Activated T-helper 1 cell treated with anti-CD3 and anti-CD28 coated beads, Interleukin-12 subunit alpha, Interleukin-12 subunit beta, Interleukin-2, Interleukin-4 antibody, amounts not matched to agents 30 ng/mL and 10 ng/mL and 1 ng/mL, durations not matched to agents 14 hours and 24 hours and 36 hours (primary cell): ENCODE measurements at places on chromosomes 7 and 10.

DNA sequence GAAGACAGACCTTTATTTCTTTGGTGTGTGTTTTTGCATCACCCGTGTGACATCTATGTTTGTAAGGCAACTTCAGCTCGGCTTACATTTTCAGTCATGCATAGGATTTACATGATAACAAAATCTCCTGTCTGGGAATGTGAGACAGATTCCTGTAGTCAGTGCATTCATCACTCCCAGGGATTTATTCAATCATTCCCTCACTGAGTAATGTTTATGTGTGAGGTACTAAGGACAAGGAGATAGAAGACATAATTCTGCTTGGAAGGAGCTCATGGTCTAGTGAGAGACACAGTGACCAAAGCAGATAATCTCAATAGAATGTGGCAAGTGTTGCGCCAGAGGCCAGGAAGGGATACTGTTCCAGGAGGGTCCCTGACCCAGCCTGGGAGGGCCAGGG lies 35.2 kb upstream of the BMPER start:
- H3K4me3 ChIP-seq, result no peak overlapping the region
- no peaks in the 10 kb centered on the region for H3K4me1 ChIP-seq
- H3K36me3 ChIP-seq, result no peaks in the 10 kb centered on the region
- no peak overlapping the region for H3K27ac ChIP-seq
- DNase-seq, result no peak

- peaks cover 8% of the 10 kb centered on the region for H3K4me1 ChIP-seq
- H3K27me3 ChIP-seq, result peaks cover 3% of the 10 kb centered on the region
- H3K36me3 ChIP-seq, result no peaks in the 10 kb centered on the region
- no peak for DNase-seq
Observed at GRCh38 chr7:128422037-128422436, 12.3 kb upstream of the IMPDH1 start.

DNA sequence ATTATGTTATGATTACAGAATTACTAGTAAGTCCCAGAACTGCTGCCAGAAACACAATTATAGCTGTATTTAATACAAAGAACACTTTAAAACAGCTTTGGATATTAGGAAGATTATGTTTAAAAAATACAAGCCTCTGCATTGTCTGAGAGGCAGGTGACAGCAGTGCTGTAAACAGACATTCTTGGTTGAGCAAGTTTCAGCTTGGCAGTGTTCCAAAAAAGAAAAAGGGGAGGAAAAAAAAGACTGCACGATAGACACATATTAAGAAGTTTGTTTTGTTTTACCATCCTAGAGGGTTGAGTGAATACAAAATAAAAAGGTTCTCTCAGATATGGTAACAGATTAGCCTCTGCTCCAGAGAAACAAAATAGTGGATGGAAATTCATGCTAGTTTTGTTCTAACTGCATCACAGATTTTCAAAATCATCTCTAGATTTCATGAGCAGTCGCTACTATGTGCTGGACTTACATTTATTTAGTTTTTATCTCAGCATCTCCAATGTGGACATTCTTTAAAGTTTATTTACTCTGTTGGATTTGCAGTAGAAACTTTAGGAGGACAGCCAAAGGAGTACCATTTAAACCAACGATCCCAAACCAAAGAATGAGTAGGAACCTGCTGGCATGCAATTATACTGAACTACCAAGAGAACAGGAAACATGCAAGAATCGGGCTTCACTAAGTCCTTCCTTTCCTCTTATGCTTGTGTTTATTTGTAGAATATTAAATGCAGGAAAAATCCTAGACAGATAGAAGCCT lies 9.0 kb downstream of the FAM204A start:
- no peak for DNase-seq
- H3K4me3 ChIP-seq, result no peak overlapping the region
- no peak overlapping the region for H3K27ac ChIP-seq
- H3K27me3 ChIP-seq, result no peaks in the 10 kb centered on the region

DNA sequence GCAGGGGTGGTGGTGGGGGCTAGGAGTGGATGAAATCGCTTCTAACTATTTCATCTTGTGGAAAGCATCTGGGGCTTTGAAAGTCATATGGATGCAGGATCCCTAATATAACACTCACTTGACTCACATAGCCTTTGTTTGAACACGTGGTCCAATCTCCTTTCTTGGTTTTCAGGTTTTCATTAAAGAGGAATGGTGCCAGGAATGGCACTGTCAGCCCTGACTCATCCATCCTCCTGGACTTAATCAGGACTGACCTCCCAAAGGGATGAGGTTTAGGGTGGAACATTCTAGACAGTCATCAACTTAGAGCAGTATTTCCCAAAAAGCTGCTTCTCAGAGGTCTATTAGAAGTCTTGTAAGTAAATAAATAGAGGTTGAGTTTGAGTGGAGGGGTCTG lies 162.0 kb upstream of the PLXNA4 start:
- H3K27ac ChIP-seq, result no peak overlapping the region
- no peaks in the 10 kb centered on the region for H3K36me3 ChIP-seq
- H3K4me1 ChIP-seq, result no peaks in the 10 kb centered on the region
- peaks cover 11% of the 10 kb centered on the region for H3K27me3 ChIP-seq
- H3K4me3 ChIP-seq, result no peak overlapping the region

DNA sequence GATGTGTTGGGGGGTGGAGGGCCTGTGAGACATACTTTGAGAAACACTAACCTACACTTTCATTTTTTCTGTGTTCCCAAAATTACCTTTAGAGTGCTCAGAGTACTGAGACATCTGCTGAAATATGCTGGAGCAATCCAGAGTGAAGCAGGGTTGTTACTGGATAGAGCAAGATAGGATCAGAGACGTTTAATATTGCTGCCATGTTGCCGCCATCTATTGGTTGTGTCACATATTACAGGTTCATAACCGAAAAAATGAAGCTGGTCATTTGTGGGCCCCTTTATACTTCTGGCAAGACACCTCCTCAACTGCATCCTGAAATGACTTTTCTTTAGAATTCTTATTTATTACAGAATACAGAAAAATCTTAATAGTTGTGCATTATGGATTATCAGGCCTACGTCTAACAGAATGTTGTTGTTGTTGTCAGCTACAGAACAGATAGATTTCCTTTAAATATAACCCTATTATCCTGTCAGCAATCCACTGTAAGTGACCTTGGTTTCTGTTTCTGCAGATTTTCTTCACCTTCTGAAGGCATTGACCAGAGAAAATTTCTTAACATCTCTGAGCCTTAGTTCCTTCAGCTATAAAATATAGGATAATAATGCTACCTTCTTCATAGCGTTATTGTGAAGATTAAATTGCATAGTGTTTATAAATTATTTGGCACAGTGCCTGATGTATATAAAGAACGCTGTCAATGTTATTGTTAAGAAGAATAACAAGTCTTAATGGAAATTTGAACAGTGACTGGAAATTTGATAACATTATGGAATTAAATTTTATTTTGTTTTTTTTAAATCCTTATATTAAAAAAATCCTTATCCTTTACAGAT lies 16.2 kb upstream of the DLD start:
- H3K4me1 ChIP-seq, result peaks cover 18% of the 10 kb centered on the region
- peaks cover 7% of the 10 kb centered on the region for H3K27me3 ChIP-seq
- no peaks in the 10 kb centered on the region for H3K36me3 ChIP-seq
- peak; percentile 13 for DNase-seq
- no peak overlapping the region for H3K4me3 ChIP-seq

GRCh38 chr10:125097409-125098070 lies 62.8 kb downstream of the CTBP2 start:
- no peaks in the 10 kb centered on the region for H3K27me3 ChIP-seq
- no peaks in the 10 kb centered on the region for H3K36me3 ChIP-seq
- H3K4me3 ChIP-seq, result no peak overlapping the region
- no peak overlapping the region for H3K27ac ChIP-seq

- no peak overlapping the region for H3K27ac ChIP-seq
- H3K4me1 ChIP-seq, result no peaks in the 10 kb centered on the region
- H3K36me3 ChIP-seq, result no peaks in the 10 kb centered on the region
- DNase-seq, result no peak
- no peak overlapping the region for H3K4me3 ChIP-seq
- H3K27me3 ChIP-seq, result no peaks in the 10 kb centered on the region
Observed at GRCh38 chr10:108169846-108170245, 1005.3 kb upstream of the SORCS1 start.

- H3K27me3 ChIP-seq, result peaks cover 27% of the 10 kb centered on the region
- DNase-seq, result no peak
- H3K4me3 ChIP-seq, result no peak overlapping the region
Observed at GRCh38 chr10:7119325-7120015, 291.4 kb downstream of the SFMBT2 start.

DNA sequence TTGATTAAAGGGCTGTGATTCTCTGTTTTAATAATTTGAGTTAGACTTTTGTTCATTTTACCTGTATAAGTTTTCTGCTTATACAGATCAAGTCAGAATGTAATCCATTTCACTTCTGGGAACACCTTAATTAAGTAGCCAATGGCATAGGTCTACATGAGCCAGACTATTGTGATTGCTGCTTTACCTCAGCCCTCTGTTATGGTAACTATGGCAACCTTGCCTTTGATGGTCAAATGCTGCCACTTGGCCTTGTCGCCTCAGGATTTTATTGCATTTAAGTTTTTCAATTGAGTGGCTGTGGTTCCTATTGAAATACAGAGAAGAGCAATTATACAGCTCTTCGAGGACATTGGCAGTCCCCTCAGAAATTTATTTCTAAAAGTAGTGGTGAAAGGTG lies 64.3 kb upstream of the TMEM106B start:
- no peak overlapping the region for H3K27ac ChIP-seq
- no peak for DNase-seq
- H3K36me3 ChIP-seq, result no peaks in the 10 kb centered on the region
- no peak overlapping the region for H3K4me3 ChIP-seq
- H3K4me1 ChIP-seq, result no peaks in the 10 kb centered on the region

- no peak for DNase-seq
- no peak overlapping the region for H3K4me3 ChIP-seq
- H3K4me1 ChIP-seq, result peaks cover 6% of the 10 kb centered on the region
Observed at GRCh38 chr7:142359694-142360279, 101.9 kb upstream of the PRSS58 start.

- no peak overlapping the region for H3K4me3 ChIP-seq
- no peaks in the 10 kb centered on the region for H3K36me3 ChIP-seq
- peaks cover 10% of the 10 kb centered on the region for H3K27me3 ChIP-seq
- no peak overlapping the region for H3K27ac ChIP-seq
Observed at GRCh38 chr7:108592646-108593201, 23.1 kb downstream of the DNAJB9 start.

- H3K4me3 ChIP-seq, result no peak overlapping the region
- no peaks in the 10 kb centered on the region for H3K36me3 ChIP-seq
- H3K27ac ChIP-seq, result no peak overlapping the region
- no peak for DNase-seq
Observed at GRCh38 chr7:26928703-26929347, 64.4 kb upstream of the SKAP2 start.

DNA sequence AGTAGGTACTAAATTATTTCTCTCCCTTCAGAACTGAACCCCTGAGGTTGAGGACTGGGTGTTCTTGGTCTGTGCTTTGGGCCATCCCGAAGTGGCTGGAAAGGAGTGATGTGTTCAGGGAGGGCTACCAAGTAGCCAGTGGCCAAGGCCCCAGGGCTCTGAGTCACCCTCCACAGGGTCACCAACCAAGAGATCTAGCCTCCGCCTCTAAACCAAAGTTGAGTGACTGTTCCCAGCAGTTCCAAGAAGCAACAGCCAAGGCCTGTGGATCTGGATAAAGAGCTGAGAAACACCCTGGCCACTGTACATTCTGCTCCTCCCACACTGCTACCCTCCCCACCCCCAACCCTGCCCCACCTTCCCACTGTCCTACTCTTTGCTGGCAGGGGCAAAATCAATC lies 35.5 kb upstream of the KCNMA1 start:
- H3K27ac ChIP-seq, result no peak overlapping the region
- H3K4me1 ChIP-seq, result no peaks in the 10 kb centered on the region
- no peak overlapping the region for H3K4me3 ChIP-seq
- DNase-seq, result no peak
- H3K36me3 ChIP-seq, result no peaks in the 10 kb centered on the region

DNA sequence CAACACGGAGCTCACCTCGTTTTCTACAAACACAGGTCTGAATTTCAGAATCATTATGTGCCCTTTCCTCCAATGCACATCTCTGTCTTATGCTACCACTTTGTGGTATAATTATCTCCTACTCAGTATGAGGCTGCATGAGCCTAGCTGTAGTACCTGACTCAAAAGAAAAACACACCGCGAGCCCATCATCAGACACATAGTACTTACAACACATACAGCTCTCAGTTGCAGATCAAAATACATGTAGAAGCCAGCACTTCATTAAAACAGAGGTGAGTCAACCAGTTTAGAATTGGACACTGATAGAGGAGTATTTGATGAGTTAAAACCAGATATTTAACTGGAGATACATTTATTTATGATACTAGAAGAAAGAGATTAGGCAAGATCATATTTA lies 1.4 kb upstream of the RTKN2 start:
- H3K36me3 ChIP-seq, result no peaks in the 10 kb centered on the region
- no peak overlapping the region for H3K27ac ChIP-seq
- peak overlapping the region; percentile 83 for H3K4me3 ChIP-seq
- DNase-seq, result no peak
- peaks cover 29% of the 10 kb centered on the region for H3K27me3 ChIP-seq

DNA sequence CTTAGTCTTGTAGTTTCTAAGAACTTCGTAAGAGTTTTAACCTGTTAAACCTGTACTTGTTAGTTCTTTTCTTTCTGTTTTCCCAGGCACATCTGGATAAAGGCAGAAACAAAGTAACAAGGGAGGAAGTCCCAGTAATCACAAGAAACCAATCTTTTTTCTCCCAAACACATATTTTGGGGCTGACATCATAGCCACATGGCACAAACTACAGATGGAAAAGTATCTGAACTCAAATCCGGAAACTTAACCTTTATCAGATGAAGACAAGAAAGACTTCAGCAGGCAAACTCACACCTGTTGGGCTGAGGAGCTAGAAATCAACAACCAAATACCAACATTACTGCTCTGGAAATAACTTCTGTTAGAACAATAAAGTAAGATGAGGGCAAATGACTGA lies 67.1 kb downstream of the CUBN start:
- peaks cover 16% of the 10 kb centered on the region for H3K27me3 ChIP-seq
- H3K36me3 ChIP-seq, result no peaks in the 10 kb centered on the region
- no peak for DNase-seq
- H3K4me3 ChIP-seq, result no peak overlapping the region

- H3K4me1 ChIP-seq, result no peaks in the 10 kb centered on the region
- H3K27ac ChIP-seq, result no peak overlapping the region
- H3K36me3 ChIP-seq, result no peaks in the 10 kb centered on the region
Observed at GRCh38 chr7:141949021-141949420, 2.2 kb upstream of the CLEC5A start.

- H3K4me3 ChIP-seq, result no peak overlapping the region
- no peaks in the 10 kb centered on the region for H3K4me1 ChIP-seq
- no peaks in the 10 kb centered on the region for H3K27me3 ChIP-seq
- peaks cover 5% of the 10 kb centered on the region for H3K36me3 ChIP-seq
Observed at GRCh38 chr7:4766666-4767519, 8.5 kb upstream of the AP5Z1 start.

GRCh38 chr10:120475844-120476791 lies 19.1 kb downstream of the PLPP4 start:
- no peak for DNase-seq
- no peaks in the 10 kb centered on the region for H3K36me3 ChIP-seq
- no peak overlapping the region for H3K4me3 ChIP-seq
- no peak overlapping the region for H3K27ac ChIP-seq
- no peaks in the 10 kb centered on the region for H3K4me1 ChIP-seq

GRCh38 chr7:4796453-4796852 lies 21.0 kb downstream of the AP5Z1 start:
- H3K27ac ChIP-seq, result no peak overlapping the region
- peaks cover 11% of the 10 kb centered on the region for H3K36me3 ChIP-seq
- no peak for DNase-seq
- H3K4me1 ChIP-seq, result no peaks in the 10 kb centered on the region

GRCh38 chr10:125231116-125231812 lies 70.9 kb upstream of the CTBP2 start:
- no peaks in the 10 kb centered on the region for H3K4me1 ChIP-seq
- DNase-seq, result no peak
- H3K27ac ChIP-seq, result no peak overlapping the region
- no peaks in the 10 kb centered on the region for H3K36me3 ChIP-seq
- H3K4me3 ChIP-seq, result no peak overlapping the region
